ENCODE measurements at places on chromosomes 3 and 15. TPM values are rescaled to one million over a fixed set of nuclear protein-coding genes. Genes with fewer than 3 reads are reported as not detected.

DNA sequence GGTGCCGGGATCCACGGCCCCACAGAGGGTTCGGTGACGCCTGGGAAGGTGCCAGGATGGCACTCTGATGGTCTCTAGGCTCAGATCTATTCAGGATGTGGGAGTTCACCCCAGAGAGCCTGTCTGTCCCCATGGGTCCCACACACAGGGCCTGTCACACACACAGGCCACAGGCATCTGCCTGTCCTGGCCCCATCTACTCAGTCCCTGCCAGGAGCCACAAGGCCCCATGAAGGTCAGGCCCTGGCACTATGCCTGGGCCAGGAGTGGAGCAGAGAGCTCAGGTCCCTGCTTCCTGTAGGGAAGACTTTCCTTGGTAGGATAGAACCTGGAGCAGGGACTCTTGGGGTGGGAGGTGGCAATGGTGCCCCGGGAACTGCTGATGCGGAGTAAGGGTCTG is 49.0 kb upstream of the FURIN start:
- DNase-seq, result no peak

- DNase-seq, result no peak
These were observed 41.5 kb downstream of the ABHD17C start for GRCh38 chr15:80736560-80736959.

DNA sequence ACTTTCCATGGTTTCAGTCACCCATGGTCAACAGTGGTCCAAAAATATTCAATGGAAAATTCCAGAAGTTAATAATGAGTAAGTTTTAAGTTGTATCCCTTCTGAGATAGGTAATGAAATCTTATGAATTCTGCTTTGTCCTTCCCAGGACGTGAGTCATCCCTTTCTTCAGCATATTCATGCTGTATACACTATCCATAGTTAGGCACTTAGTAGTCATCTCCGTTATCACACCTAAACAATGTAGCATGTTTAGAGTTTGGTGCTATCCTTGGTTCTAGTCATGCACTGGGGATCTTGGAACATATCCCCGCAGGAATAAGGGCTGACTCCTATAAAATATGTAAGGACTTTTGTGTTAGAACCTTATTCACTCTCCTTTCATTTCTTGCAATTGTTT is 153.2 kb downstream of the UNC13C start:
- DNase-seq, result no peak

DNA sequence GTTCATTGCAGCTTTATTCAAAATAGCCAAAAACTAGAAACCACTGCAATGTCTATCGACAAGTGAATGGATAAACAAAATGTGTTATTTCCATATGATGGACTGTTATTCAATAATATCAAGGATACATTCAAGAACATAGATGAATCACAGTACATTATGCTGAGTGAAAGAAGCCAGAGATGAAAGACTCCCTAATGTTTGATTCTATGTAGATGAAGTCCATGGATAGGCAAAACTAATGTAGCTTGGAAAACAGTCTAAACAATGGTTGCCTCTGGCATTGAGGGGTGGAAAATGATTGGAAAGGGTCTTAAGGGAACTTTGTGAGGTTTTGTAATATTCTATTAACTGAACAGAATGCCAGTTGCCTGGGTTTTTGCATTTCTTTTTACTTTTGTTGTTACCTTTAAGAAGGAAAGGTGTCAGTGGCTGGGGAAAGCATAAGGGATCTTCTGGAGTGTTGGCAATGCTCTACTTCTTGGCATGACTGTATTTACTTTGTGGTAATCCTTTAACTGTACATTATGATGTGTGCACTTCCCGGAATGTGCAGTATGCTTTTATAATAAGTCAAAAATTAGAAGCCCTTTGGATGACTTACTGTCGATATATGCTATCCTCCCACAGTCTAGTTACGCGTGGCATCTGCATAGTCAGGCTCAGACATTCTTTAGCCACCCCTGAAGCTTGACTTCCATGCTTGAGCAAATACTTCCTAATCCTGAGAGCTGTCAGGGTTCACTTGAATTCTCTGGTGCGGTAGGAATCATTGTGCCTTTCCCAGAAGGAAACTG is 20.5 kb upstream of the ATP10A start:
- no peak for DNase-seq

DNA sequence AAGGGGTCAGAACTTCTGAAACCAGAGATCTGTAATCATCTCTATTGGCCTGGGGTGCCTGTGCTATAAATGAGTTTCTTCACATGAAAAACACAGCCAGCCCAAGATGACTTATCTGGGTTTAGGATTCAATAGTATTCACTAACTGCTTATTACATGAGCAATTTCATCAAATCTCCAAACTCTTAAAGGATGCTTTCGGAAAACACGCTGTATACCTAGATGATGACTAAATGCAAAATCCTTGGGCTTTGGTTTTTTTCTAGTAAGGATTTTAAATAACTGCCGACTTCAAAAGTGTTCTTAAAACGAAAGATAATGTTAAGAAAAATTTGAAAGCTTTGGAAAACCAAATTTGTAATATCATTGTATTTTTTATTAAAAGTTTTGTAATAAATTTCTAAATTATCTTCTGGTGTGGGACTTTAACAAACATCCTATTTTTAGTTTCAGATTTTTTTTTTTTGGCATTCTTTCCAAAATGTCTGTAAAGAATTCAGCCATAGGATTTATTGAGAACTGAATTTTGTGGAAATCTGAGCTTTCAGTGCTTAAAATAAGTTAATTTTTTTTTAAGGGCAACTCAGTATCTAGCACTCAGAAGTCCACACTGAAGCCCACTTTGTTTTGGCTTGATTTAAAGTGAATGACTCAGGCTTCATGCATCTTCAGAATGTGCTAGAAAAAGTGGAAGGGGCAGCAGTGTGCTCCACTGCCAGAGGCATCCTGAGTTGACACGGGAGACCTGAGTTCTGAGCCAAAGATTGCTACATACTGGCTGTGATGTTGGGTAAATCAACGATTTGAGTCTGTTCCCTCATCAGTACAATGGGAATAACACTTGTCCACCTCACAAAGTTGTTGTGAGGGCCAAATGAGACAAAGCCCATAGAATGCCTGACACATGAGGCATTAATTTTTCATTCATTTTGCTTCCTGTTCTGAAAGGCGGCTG is 18.7 kb downstream of the TMEM43 start:
- DNase-seq, result peak; percentile 62

DNA sequence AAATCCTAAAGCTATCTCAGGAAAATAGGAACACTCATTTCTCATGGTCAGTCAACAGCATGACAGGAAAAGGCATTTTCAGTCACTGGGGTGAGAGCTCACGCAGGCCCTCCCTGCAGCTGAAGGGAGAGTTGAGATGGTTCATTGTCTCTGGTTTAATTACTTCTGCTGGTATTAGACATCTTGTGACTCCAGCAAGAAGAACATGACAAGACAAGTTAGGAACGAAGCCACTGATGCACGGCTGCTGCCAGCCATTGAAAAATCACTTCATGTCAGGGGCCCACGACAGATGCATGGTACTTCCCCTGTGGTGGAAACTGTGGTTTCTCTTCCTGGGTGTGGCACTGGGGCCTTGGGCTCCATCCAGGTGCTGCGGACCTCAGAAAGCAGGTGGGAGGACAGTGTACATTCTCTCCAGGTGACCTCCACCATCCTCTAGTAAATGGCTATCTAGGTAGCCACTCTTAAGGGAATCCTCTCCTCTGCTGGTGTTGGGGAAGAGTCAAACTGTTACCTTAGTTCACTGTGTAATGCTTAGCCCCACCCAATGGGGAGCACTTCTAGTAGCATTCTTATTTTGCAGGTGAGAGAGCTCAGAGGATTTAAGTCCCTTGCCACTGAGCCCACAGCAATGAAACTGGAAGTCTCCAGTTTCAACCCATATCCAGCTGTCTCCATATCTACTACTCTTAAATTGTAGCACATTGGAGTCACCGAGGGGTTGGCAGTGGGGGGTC is 274.2 kb downstream of the LRTM1 start:
- DNase-seq, result no peak

The GYG1 gene
- 123 TPM for total RNA-seq
